ENCODE measurements at places on chromosomes 5 and 9.

DNA sequence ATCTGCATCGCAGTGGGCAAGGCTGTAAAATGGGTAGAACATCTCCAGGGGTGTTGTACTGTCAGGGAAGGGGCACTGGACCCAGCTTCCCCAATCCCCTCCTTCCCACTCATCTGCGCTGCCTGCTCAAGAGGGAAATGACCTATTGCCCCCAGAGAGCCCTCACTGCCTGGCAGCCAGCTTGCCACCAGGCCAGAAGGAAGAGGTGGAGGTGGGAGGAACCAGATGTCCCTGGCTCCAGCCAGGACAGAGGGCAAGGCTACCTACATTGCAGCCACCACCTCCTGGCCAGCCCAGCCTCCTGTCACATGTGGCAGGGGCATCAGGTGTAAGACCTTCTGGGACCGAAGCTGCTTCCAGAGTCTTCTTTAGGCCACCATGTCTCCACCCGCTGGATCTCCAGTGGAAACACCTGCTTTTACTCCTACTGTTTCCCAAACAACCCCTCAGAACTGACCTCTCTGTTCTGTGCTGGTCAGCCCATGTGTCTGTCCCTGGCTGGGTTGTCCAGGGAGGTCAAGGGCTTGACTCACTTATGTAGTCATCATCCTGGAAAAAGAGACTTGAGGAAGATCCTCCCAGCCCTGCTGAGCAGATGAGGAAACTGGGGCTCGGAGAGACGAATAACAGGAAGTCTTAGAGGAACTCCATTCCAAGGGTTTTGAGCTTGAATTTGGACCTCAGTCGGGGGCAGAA, 42.3 kb downstream of the JADE2 start:
- no peak for DNase-seq

DNA sequence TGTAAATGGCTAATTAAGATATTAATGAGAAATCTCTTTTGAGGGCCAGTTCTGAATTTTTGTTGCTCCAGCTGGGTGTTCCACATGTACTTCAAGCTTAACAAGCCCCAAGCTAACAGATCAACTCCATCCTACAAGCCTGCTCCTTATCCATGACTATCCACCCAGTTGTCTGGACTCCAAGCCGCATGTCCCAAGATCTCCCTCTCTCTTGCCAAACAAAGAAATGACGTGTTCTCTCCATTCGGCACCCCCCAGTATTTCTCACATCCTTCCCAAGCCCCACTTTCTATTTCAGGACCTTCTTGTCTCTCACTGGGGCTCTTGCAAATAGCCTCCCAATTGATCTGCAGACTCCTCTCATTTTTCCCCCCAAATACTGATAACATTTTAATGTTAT, 15.8 kb upstream of the PTPN3 start:
- DNase-seq: no peak

DNA sequence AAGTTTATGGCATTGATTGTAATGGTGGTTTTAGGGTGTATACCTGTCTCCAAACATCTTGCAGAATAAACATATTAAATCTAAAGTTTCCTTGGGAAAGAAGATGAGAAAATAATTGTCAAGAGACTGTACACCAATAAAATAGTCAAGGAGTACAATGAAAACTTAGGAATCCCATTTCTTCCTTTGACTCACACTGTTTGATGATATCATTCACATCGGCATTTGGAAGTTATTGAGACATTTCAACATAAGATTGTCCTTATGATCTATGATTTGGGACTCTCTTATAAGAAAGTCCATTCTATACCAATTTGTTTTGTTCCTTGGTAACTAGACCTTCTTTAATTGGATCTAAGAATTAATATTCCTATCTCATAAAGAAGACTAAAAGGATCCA, 482.7 kb downstream of the RAB3C start:
- no peak for DNase-seq

- DNase-seq: no peak
These were observed 731.8 kb upstream of the RGMB start for GRCh38 chr5:98041661-98042060.

DNA sequence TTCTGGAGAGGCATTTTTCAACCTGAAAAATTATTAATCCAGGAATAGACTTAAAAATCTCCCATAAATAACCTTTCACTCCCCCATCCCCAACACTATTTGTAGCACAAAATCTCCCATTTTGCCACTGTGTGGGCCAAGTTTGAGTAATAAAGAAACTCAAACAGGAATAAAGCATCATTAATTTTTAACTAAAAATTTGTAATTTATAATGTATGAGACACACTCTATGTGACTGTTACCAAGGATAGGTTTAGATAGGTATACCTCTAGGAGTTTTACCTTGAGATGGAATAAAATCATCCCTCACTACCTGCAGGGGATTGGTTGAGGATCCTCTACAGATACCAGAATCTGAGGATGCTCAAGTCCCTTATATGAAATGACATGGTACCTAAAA, 30.1 kb downstream of the CHD1 start:
- no peak for DNase-seq

GRCh38 chr5:125538469-125538868, 792.0 kb upstream of the ZNF608 start:
- no peak for DNase-seq

All from head of caudate nucleus (tissue), 42 donors.